ENCODE measurements at places on chromosomes 12 and 14.

DNA sequence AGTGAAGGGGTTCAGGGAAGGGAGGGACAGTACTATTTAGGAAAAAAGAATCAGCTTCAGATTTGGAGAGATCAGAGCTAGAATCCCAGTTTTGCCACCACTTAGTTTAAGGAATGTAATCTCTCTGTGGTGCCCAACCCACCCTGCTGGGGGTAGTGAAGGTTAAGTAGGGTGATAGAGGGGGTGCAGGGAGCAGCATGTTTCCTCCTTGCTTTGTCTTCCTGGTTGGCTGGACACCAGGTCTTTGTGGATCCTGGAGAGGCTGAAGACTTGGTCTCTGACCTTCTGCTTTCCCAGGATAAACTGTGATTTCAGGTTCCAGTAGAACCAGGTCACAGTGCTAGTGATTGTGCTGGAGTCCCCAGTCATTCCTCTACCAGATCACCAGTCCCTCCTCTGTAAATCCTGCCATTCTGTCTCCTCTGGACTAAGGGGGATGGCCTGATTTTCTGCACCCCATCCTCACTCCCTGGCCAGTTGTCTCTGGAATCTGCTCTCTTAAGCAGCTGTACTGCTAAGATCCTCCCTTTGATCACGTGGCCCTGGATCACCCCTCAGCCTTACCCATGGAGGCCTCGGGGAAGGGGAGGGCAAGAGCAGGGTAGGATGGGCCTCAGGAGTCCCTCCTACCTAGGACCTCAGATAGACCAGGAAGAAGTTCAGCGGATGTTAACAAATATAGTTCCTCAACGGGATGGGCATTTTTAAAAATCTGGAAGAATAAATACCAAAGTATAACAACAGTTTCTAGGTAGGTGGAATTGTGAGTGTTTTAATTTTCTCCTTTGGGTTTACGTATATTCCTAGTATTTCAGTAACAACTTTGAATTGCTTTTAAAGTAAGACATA is 3.1 kb downstream of the MAP3K12 start:
- DNase-seq, result peak; percentile 69

GRCh38 chr12:12019881-12020280 is 50.9 kb upstream of the BCL2L14 start:
- DNase-seq, result no peak

- no peak for DNase-seq
These were observed 9.3 kb downstream of the TESPA1 start for GRCh38 chr12:54975272-54975671.

DNA sequence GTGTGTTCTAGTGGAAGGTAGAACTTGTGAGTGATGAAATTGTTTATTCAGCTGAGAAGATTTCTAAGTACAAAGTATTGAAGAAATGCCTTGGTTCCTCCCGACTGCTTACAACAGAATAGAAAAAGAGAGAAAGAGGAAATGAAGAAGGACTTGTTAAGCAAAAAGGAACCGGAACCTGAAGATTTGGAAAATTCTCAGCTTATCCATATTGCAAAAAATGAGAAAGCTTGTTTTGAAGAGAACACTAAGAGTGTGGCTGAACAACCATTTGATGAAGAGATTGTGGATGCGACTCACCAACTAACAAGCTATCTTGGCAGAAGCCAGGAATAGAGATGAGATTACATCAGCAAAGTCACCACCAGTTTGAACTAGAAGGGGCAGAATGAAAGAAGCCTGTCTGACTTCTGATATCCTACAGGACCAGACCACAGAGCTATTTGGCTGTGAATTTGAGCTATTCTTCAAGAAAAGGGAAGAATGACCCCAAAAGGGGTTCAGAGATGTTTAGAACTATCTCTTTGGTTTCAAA is 15.1 kb downstream of the NDUFA9 start:
- peak; percentile 21 for DNase-seq

- peak; percentile 70 for DNase-seq
These were observed 63.8 kb upstream of the SSTR1 start for GRCh38 chr14:38143659-38144505.

DNA sequence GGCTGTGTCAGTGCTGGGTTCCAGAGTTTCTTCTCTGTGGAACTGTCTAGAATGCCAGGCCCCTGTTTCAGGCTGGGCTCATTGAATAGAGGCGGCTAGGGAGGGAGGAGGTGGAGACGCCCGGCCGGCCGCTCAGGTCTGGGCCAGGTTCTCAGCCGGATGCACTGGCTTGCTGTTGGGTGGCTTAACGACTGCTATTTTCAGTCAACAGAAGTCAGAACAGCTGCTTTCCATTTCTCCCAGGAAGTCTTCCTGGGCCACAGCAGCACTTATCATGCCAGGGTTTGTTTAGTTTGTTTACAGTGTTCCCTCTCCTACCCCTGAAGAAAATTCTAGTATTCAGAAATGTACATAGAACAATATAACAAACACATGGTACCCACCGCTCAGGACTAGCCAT is 26.0 kb upstream of the VPS37B start:
- no peak for DNase-seq

DNA sequence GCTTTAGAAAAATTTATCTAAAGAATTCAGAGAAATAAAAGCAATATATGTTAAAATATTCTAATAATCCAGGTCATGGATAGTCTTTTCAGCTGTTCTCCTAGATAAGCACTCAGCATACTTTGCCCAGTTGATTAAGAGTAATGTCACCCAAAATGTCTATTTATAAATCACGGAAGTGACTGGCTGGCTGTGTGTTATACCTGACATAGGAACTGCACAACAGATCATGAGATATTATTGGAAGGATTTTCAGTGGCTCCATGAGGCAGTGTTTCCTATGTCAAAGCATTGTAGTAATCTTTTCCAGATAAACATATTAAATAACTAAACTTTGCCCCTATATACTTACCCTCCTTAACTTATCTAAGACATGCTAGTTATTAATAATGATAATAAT is 128.8 kb downstream of the ITPR2 start:
- no peak for DNase-seq

- no peak for DNase-seq
These were observed 18.3 kb downstream of the NCKAP5L start for GRCh38 chr12:49809906-49810389.

DNA sequence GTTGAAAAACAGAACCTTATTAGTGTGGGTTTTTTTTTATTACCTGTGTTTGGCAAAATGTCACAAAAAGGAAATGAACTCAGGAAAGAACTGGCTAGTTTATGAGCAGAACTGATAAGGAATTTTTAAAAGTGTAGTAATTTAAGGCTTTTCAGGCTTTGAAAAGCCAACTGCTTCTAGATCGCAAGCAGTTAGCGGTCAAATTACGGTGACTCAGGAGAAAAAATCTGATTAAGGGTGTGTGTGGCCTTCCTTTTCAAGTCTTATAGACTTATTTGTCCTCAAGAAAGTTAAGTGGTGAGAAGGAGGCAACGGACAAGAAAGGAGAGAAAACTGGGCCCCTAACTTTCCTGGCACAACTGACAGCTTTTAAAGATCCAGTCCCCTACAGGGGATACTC is 33.4 kb downstream of the PDZRN4 start:
- DNase-seq, result peak; percentile 32

DNA sequence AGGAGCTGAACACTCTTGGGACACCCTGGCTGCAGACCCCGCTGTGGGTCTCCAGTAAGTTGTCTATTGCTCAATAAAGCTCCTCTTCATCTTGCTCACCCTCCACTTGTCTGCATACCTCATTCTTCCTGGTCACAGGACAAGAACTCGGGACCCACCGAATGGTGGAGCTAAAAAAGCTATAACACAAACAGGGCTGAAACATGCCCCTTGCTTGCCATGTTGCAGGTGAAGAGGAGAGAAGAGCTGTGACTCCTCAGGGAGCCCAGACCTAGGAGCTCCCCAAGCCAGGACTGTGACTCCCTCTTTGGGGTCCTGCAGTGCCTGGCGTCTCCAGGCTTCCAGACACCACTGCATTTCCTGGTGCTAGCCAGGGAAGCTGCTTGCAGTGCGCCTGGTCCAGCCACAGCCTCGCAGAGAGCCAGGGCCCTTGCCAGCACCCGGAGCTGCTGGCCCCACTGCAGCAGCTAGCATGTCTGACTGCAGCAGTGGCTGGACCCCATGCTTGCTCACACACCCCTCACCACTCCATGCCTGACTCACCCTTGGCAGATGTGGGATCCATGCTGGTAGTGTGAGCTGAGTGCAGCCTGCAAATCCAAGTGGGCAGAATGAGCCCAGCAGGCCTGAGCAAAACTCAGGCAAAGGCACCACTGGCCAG is 37.1 kb upstream of the OR5AU1 start:
- DNase-seq, result no peak

DNA sequence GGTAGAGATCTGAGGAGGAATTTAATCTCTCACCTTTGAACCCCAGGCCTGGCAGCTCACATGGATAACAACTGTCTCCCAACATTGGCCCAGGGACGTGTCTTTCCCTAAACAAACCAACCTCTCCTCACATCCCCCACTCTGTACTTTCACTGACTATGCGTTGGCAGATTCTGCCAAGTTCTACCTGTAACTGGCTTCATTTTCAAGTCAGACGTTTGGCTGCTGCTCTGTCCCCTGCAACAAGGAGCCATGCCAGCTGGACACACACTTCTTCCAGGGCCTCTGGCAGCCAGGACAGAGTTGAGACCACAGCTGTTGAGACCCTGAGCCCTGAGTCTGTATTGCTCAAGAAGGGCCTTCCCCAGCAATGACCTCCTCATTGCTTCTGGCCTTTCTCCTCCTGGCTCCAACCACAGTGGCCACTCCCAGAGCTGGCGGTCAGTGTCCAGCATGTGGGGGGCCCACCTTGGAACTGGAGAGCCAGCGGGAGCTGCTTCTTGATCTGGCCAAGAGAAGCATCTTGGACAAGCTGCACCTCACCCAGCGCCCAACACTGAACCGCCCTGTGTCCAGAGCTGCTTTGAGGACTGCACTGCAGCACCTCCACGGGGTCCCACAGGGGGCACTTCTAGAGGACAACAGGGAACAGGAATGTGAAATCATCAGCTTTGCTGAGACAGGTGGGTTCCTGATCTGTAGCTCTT is at the start of gene INHBC:
Gene INHBC (plus strand): TSS at position 268 of the 707 bp plus-strand sequence. CDS start 103 bp downstream, at position 371.
- DNase-seq, result no peak

- no peak for DNase-seq
These were observed 173.3 kb downstream of the ANO2 start for GRCh38 chr12:5771756-5772155.

DNA sequence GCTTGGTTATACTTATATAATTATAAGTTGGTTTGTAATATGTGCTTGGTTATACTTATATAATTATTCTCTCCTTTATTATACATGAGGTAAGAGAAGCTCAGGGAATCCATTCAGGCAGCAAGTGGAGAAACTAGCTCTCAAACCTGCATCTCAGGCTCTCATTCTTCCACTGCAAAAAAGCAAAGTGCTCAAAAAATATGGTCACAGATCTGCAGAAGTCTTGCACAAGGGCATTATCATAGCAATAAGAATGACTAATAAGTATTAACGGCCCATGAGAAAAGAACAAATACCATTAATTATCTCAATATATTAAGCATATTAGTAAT is 476 bp upstream of the TRAFD1 start:
- no peak for DNase-seq

- DNase-seq, result no peak
These were observed 85.3 kb downstream of the PRKCH start for GRCh38 chr14:61406675-61407074.

DNA sequence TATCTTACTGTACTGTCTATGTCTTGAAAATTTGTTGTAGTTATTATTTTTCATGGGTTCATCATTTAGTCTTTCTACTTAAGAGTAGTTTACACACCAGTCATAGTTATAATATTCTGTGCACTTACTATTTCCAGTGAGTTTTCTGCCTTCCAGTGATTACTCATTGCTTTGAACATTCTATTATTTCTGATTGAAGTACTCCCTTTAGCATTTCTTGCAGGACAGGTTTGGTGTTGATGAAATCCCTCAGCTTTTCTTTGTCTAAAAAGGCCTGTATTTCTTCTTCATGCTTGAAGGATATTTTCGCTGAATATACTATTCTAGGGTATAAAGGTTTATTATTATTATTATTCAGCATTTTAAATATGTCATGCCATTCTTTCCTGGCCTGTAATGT is 66.8 kb downstream of the TSPAN8 start:
- no peak for DNase-seq

DNA sequence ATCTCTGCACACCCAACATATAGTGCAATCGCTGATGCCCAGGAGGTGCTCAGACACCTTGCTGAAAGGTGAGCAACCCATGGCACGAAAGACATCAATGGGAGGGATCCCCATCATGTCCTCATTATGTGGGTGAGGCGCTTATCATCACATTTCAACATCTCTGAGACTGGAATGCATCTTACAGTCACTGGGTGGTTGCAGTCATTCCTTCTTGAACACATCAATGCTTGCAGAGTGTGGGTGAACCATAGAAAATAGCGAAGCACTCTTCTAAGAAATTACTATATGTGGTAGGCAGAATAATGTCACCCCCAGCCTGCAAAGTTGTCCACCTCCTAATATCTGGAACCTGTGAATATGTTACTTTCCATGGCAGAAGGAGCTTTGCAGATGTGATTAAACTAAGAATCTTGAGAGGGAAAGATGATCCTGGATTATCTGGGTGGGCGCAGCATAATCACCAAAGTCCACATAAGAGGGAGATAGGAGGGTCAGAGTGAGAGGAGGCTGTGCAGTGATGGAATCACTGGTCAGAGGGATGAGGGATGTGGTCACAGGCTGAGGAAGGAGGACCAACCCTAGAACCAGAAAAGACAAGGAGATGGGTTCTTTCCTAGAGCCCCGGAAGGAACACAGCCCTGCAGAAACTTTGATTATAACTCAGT is 51.2 kb downstream of the GLRX5 start:
- DNase-seq, result no peak

GRCh38 chr12:20463913-20464524 is 95.7 kb downstream of the PDE3A start:
- DNase-seq, result no peak

Measured in H4 (cell line).